HS-5 (cell line): ENCODE measurements at places on chromosomes 2 and 18.

GRCh38 chr2:47843407-47843806 is 60.5 kb downstream of the MSH6 start:
- DNase-seq = no peak

GRCh38 chr2:208227581-208228232 is 27.2 kb downstream of the IDH1 start:
- no peak for DNase-seq

DNA sequence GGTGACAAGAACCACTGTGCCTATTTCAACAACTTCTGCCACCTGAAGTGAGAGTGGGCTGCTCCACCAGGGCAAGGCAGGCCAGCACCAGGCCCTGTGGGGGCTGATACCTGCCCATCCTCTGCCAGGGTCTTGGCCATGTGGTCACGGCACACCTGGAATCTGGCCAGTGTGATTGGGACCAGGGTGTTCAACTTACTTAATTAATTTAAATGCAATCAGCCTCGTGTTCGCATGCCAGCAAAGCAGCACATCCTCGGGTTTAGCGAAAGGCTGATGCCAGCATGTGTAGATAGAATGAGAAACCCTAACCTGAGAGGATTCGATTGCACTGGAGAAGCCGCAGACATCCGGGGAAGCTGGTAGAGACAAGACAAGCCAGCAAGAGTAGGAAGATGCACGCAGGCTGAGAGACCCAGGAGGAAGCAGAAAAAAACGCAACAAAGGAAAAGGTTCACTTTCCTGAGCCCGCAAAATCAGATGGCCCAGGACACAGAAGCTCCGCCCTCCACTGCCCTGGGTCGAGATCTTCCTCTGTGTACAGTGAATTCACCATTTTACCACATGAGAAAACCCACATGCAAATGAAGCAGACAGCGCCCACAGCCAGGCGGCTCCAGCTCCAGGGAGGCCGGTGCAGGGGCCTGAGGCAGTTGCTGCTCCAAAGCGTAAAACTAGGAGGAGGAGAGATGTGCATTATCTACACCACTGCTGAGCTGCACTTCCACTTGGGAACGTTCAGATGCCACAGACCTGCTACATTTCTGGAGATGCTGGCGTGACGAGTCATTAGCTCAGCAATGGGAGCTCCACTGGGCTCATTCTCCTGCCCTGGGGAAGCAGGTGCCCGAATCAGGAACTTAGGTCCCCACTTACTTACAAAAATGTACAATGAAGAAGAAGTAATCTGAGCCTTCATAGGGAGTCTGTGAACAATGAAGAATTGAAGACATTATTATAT is 92.1 kb downstream of the TMEM18 start:
- no peak for DNase-seq

- DNase-seq = no peak
These were observed 1.7 kb upstream of the CATIP start for GRCh38 chr2:218354850-218355443.

DNA sequence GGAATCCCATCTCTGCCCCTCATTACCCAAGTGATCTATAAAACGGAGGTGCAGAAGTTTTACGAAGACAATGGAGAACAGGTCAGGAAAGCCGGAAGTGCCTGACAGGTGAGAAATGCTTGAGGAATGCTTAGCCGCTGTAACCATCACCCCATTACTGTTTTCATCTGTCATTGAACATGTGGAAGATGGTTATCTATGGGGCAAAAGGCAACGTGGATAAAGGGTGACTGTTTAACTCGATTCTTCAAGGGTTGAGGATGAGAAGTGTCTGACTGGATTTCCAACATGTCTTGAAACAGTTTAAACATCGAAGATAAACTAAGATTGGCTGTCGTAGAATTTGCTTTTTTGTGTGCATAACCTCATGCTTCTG is 17.3 kb downstream of the HK2 start:
- no peak for DNase-seq

DNA sequence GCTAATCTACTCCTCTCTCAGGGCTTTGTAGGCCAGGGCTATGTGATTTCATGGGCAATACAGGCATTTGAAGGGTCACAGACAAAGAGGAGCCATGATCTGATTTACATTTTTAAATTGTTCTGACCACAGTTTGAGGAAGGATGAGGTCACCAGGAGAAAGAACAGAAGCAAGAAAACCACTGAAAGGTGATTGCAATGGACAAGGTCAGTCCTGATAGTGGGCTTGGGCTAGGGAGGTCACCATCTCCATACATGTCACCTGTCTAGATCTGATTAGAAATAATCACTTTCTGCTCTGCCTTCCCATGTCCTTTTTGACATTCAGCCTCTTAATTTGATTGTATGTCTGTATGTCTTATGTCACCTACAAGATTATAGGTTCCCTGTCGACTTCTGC is 248.9 kb upstream of the CWC22 start:
- DNase-seq = no peak

DNA sequence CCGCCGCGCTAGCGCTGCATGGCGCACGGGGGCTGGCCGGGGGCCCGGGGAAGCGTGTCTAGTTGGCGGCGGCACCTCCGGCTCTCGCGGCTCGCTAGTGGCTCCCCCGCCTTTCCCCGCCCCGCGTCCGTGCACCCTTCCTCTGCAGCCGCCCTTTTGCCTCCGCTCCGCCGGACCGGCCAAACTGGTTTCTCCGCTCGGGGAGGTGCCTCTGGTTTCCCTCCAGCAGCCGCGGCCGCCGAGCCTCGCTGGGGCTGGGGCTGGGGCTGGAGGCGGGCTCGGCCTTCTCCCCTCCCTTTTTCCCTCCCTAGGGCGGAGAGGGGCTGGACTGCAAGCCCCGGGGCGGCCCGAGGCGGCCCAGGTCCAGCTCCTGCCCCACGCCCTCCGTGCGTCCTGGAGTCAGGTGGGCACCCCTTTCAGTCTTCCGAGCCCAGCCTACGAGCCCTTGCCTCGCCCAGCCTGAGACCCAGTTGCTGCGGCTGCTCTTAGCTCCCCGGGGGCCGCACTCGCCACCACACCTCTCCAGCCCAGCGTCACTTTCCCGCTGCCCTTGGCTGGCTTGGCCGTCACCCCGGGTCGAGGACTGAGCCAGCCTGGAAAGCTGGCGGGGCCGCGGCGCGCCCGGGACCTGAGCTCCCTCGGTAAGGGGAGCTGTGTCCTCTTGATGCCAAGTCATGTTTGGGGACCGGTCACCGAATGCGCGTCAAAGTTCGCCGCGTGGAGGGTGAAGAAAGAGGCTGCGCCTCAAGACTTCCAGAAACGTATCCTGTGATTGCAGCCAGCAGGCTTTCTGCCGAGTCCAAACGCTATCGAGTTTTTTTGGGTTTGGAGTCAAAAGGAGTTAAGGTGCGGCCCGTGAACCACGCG is at the start of gene ATP8B1:
Gene ATP8B1 (minus strand): TSS at position 213 of the 867 bp plus-strand sequence. CDS start 71,508 bp downstream, outside the sequence.
- DNase-seq = no peak

DNA sequence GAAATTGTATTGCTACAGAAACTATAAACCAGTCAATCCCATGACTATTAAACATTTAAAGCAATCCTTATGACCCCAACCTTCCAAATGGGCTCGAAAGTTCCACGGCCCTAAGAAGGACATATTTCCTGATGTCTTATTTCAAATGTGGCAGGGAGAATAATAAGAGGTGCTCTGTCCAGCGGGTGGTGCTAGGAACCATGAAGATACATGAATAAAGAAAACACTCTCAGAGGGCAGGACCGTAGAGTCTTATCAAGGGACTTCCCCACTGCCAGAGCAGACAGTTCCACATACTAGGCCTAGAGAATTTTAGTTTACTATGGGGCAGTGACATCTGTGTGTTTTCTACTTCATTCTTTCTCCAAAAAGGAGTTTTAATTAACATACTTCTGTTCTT is 187.1 kb upstream of the PIK3C3 start:
- no peak for DNase-seq

DNA sequence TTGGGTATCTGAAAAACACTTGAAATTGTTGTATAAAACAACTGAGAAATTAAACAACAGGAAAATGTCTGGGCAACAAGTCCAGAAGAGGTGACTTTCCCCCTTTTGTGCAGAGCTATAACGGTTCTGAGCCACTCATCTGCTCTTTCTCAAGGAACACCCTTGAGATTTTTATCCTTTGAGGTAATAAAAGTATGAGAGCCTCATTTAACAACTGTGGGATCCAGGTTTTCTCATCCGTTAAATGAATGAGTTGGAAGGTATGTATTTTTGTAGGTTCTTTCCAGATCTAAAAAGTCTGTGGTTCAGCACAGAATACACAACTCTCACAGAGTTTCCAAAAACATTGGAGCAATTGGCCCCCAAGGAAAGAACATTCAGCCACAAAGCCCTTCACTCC is 93.0 kb downstream of the ANKRD44 start:
- no peak for DNase-seq

DNA sequence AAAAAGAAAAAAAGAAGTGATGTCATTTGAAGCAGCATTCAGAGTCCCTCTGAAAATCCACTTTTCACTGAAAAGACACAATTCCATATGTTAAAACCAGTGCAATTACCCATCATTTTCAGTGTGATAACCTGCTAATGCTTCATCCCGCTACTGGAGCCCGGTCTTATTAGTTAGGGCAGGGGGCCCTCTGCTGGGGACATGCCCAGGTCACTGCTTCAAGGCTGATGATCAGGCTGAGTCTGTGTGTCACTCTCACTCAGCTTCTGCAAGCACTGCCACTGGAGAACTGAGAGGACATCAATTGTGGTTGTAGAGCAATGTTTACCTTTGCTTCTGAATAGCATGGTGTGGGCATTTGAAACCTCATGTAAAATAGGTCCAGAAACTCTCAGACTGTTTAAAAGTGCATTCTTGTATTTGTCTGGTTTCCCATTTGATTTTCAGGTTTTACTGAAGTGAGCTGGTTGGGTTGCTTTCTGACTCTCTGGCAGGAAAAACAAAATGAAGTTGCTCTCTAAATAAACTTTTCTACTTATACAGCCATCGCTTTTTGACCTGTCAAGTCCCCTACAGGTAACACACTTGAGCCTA is 49.2 kb upstream of the NXPH2 start:
- DNase-seq = no peak

DNA sequence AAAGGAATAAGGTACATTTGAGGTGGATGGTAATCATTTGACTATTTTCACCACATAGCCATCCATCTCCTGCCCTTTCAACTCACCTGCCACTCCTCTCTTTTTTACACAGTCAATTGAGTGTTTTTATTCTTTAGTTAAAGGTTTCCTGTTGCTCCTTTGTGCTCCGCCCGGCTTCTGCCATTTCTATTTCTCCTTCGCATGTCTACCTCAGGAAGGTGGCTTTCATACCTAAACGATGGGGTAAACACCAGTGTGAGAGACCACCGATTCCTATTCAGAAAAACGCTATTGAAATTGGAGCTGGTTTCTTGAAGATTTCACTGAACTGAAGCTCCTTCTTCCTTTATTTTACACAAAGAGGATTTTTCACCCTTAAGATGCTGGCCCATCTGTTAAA is 1628.0 kb upstream of the PIK3C3 start:
- no peak for DNase-seq

GRCh38 chr2:203155406-203155805 is 83.4 kb upstream of the CYP20A1 start:
- no peak for DNase-seq

DNA sequence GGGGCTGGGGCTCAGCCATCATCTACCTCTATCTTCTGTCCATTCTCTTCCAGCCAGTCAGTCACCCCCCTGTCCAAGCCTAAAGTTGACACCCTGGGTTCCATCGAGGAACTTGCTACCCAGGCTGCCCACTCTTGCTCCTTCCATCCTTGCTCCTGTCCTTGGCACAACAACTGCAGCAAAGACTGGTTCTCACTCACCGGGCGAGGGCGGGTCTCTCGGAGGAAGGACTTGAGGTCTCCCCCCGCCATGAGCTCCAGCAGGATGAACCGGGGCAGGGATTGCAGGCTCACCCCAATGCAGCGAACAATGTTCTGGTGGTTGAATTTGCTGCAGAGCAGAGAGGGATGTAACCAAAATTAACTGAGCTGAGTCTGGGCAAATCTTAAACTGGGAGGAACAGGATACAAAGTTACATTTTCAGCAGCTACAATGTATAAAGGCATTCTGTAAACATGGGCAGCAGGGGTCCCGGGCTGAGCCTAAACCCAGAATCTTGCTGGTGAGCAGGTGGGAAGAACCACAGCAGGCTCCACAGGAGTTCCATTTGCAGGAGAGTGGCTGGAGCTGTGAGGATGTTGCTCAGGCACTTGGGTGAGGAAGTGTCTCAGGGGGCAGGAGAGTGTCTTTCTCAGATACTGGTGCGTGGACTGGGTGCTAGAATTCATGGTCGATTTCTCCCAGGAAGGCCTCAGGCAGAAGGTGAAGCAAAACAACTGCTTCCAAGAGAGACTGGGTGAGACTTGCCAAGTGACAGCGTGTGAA is 105.5 kb downstream of the CLIP4 start:
- no peak for DNase-seq

GRCh38 chr2:30223413-30223874 is 7.9 kb upstream of the LBH start:
- DNase-seq = no peak

DNA sequence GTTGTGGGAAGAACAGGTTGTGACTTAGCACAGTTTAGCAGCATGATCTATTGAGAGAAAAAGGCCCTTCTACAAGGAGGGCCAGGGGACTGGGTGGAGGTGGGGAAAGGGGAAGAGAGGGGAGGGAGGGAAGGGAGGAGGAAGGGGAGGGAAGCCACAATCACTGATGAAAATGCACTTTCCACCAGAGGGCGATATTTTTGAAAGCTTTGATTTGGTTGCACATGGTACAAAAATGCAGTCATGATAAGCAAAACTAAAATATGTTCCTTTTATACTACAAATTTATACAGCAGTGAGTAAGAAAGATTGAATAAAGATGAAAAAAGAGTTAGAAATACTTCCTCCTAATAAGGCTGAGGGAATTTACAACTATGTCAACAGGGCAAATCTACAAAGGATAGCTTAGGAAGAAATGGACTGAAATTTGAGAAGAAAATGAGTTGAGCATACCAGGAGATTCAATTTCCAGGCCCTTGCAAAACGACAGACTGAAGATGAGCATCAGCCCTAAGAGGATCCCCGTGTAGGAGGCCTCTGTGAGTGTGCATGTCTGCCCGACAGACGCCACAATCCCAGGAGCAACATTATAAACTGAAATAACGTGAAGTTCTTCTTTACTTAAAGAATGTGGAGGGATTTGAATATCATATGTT is 17.2 kb downstream of the SH3YL1 start:
- peak; percentile 26 for DNase-seq

GRCh38 chr18:59279193-59279592 is 5.9 kb upstream of the RAX start:
- no peak for DNase-seq

GRCh38 chr2:8544171-8544785 is 137.6 kb upstream of the ID2 start:
- peak; percentile 0 for DNase-seq

GRCh38 chr18:37711766-37712505 is 146.3 kb upstream of the CELF4 start:
- DNase-seq = no peak

DNA sequence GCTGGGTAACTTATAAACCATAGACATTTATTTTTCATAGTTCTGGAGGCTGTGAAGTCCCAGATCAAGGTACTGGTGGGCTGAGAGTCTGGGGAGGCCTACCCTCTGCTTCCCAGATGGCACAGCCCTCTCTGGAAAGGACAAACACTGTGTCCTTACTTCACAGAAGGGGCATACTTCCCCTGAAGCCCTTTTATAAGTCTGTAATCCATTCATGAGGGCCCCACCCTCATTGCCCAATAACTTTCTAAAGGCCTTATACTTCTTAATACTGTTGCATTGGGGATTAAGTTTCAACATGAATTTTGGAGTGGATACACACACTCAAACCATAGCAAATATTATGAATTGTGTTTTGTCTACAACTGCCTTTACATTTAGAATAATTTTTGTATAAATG is 36.0 kb downstream of the ATIC start:
- DNase-seq = no peak
